WTC11 (cell line): ENCODE measurements at places on chromosomes 1 and 21. TPM values are rescaled to one million over a fixed set of nuclear protein-coding genes. Genes with fewer than 3 reads are reported as not detected.

Gene ST6GALNAC5
- 8.8 to 10.1 TPM (median 9.6 TPM) in 3 replicates for total RNA-seq

DNA sequence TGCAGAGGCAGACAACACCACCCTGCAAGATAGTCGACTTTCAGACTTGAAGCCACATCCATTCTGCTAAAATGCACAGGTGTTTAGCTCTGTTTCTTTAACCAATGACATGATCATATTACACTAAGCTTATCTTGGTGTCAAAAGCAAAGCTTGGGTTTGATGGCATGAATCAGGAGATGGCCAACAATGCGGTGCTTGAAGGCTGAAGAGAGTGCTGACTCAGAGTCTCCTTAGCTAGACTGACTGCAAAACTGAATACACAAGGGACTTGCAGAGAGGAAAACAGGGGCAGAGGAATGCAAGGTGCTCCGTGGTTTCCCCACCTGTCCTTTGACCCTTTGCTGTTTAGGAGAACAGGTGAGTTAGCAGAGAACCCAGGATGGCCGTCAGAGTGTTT is 262.6 kb downstream of the SIPA1L2 start:
- H3K36me3 ChIP-seq = no peaks in the 10 kb centered on the region
- H3K27ac ChIP-seq = no peak overlapping the region; the same call in 1 of the 2 replicates
- no peak for DNase-seq
- H3K4me1 ChIP-seq = peaks cover 14% of the 10 kb centered on the region
- no peak overlapping the region for H3K4me3 ChIP-seq

Gene PM20D1
- 0.23 to 0.37 TPM (median 0.32 TPM) in 3 replicates for total RNA-seq

Gene RNF2
- total RNA-seq = 37.3 to 47.8 TPM (median 45.2 TPM) in 3 replicates

GRCh38 chr1:4447778-4448420 is 206.5 kb upstream of the AJAP1 start:
- no peaks in the 10 kb centered on the region for H3K4me1 ChIP-seq
- peaks cover 6% of the 10 kb centered on the region for H3K27me3 ChIP-seq
- peaks cover 81% of the 10 kb centered on the region for H3K36me3 ChIP-seq
- H3K27ac ChIP-seq = no peak overlapping the region
- no peak overlapping the region for H3K4me3 ChIP-seq
- no peak for DNase-seq

DNA sequence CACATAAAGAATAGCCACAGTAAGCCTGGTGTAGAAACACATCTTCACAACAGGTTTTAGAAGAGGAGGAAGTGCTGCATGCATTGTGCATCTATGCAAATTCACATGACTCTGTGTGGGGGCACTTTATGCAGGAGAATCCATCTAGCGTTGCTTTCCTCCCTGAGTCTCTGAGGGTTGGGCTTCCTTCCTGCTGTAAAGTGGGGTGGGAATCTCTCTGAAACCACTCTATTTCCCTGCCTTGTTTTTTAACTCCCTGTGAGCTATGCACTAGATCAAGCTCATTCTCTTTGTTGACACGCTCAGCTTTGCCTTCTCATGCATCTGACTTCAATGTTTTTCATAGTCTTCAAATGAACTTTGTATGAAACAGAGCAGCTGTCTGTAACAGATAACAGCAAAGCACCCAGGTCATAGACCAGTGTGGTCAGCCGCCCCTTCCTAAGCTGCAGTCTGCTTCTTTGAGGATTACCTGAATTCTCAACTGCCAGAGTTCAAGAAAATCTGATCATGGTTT is 102.7 kb upstream of the DPH5 start:
- DNase-seq = no peak
- peaks cover 14% of the 10 kb centered on the region for H3K4me1 ChIP-seq
- peak overlapping the region; percentile 48 for H3K27ac ChIP-seq
- H3K36me3 ChIP-seq = no peaks in the 10 kb centered on the region

- no peak for DNase-seq
- no peak overlapping the region for H3K27ac ChIP-seq
- no peak overlapping the region for H3K4me3 ChIP-seq
Observed at GRCh38 chr1:106494646-106495045, 561.8 kb upstream of the PRMT6 start.

Gene MR1
- total RNA-seq = 0.28 to 0.64 TPM (median 0.30 TPM) in 3 replicates

Gene FMOD
- total RNA-seq = 0.05 to 0.79 TPM (median 0.14 TPM) in 3 replicates

Gene PRDX1
- total RNA-seq = 1,102 to 1,197 TPM (median 1,130 TPM) in 3 replicates

Gene UBL4B
- 0.11 TPM in 1 of 3 replicates, not detected in the others for total RNA-seq

Gene OR10K1
- not detected in 3 replicates for total RNA-seq

DNA sequence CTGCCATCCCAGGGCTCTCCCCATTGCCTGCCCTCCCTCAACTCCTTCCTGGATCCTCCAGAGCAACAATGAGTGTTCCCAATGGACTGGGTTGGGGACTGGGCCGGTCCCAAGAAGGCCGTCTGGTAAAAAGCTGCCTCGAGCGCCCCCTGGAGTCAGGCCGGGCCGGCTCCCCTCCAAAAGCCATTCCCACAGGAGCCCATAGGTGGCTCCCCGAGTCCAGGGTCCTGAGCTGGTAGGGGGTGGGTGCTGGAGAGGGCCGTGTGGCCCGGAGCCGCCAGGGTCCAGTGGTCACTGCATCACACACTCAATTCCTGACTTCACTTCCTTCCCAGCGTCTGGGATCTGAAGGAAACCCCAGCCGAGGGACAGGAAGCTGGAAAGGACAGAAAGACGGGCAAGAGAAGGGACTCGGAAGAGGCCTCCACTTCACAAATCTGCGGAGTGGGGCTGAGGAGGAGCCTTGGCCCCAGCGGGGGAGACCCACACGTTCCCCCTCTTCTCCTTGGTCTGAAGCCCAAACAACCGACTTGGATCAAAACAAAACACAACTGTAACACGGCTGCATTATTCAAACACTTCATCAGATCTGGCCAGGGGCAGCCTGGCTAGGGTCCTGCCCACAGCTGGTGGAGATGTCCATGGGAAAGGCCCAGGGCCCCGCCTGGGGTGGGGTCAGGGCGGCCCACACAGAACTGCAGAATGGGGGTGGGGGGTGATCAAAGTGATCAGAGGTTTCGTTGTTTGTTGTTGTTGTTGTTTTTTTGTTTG is 10.9 kb upstream of the ALDH4A1 start:
- H3K27ac ChIP-seq = no peak overlapping the region
- peaks cover 5% of the 10 kb centered on the region for H3K4me1 ChIP-seq
- H3K36me3 ChIP-seq = no peaks in the 10 kb centered on the region; the same call in 1 of the 2 replicates
- no peaks in the 10 kb centered on the region for H3K27me3 ChIP-seq
- peak; percentile 94 for DNase-seq

Gene OXCT2
- total RNA-seq = 1.7 to 2.4 TPM (median 2.3 TPM) in 3 replicates

GRCh38 chr1:183968386-183968785 is 69.1 kb downstream of the COLGALT2 start:
- H3K27me3 ChIP-seq = no peaks in the 10 kb centered on the region
- no peaks in the 10 kb centered on the region for H3K36me3 ChIP-seq
- DNase-seq = no peak
- H3K4me3 ChIP-seq = no peak overlapping the region

- H3K27me3 ChIP-seq = no peaks in the 10 kb centered on the region
- H3K36me3 ChIP-seq = peaks cover 5% of the 10 kb centered on the region; the same call in 1 of the 2 replicates
- H3K27ac ChIP-seq = no peak overlapping the region
- H3K4me3 ChIP-seq = no peak overlapping the region
Observed at GRCh38 chr1:95650631-95651030, 416.6 kb downstream of the RWDD3 start.

Gene LCE1B
- total RNA-seq = not detected in 3 replicates

- DNase-seq = no peak
- peaks cover 6% of the 10 kb centered on the region for H3K36me3 ChIP-seq
- no peak overlapping the region for H3K27ac ChIP-seq
- H3K27me3 ChIP-seq = peaks cover 44% of the 10 kb centered on the region
- H3K4me1 ChIP-seq = peaks cover 17% of the 10 kb centered on the region
Observed at GRCh38 chr21:37074197-37074510, 1.1 kb downstream of the TTC3 start.

DNA sequence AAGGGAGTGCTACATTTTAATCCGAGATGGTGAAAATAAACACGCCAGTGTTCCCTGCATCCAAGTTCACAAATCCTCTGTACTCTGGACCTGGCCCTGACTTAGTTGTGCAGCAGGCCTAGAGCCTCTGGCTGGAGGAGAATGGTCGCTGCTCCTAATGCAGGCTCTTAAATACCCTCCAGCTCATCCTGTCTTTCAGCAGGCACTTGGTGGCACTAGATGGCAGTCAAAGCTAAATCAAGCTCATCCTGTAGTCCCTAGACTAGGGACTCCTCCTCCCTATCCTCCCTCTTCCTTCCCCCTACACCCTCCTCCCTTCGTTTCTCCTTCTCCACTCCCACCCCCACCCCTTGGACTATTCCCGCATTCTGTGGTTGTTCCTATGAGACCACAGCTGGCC is 41.6 kb upstream of the MTR start:
- H3K36me3 ChIP-seq = no peaks in the 10 kb centered on the region; the same call in 1 of the 2 replicates
- DNase-seq = peak; percentile 30
- no peaks in the 10 kb centered on the region for H3K27me3 ChIP-seq
- no peak overlapping the region for H3K4me3 ChIP-seq
- no peak overlapping the region for H3K27ac ChIP-seq

Gene IVL
- not detected in 3 replicates for total RNA-seq

GRCh38 chr21:28751176-28751575 is 241.5 kb downstream of the LTN1 start:
- H3K4me3 ChIP-seq = no peak overlapping the region
- H3K4me1 ChIP-seq = peaks cover 17% of the 10 kb centered on the region
- DNase-seq = no peak
- H3K36me3 ChIP-seq = no peaks in the 10 kb centered on the region
- no peaks in the 10 kb centered on the region for H3K27me3 ChIP-seq

GRCh38 chr1:8460132-8460544 is 142.2 kb downstream of the SLC45A1 start:
- peak overlapping the region; percentile 46 for H3K4me3 ChIP-seq
- H3K4me1 ChIP-seq = peaks cover 79% of the 10 kb centered on the region
- peak; percentile 24 for DNase-seq
- no peaks in the 10 kb centered on the region for H3K36me3 ChIP-seq
- no peaks in the 10 kb centered on the region for H3K27me3 ChIP-seq

Gene PROK1
- not detected in 3 replicates for total RNA-seq

DNA sequence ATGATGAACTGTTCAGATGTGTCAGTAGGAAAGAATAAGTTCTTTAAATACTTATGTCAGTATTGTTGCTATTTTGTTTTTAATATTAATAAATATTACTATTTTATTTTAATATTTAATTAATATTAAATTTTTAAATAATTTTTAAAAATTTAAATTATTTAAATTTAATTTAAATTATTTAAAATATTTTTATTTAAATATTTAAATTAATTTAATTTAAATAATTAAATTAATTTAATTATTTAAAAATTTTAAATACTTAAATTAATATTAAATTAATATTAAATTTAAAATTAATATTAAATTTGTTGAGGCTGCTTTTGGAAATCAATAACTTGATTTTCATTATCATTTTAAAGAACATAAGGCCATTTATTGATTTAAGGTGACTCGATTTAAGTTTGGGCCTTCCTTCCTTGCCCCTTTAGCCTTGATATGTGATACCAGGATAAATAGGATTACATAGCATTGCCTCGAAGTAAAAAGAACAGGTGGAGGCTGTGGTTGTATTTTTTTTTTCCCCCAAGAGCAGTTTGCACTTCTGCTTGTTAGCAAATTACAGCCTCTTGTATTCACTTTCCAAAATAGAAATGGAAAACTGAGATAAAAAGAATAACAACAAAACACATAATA is 915.2 kb downstream of the TTLL7 start:
- no peak overlapping the region for H3K27ac ChIP-seq
- peaks cover 23% of the 10 kb centered on the region for H3K4me1 ChIP-seq
- H3K27me3 ChIP-seq = no peaks in the 10 kb centered on the region

Gene KCNT2
- total RNA-seq = 11.6 to 14.2 TPM (median 12.4 TPM) in 3 replicates

Gene IFI16
- total RNA-seq = 2.0 to 3.2 TPM (median 2.9 TPM) in 3 replicates

DNA sequence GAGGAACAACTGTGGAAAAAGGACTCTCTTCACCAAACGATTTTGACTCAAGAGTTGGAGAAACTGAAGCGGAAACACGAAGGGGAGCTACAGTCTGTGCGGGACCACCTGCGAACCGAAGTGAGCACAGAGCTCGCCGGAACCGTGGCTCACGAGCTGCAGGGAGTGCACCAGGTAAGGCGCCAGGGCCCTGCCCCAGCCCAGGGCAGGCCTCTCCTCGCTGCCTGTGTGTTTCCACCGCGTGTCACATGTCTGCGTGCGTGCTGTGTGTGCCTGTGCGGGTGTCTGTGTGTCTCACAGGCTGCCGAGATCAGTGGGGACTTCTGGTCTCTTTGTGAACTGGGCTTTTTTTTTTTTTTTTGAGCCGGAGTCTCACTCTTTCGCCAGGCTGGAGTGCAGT is 43.0 kb downstream of the PCNT start:
- H3K36me3 ChIP-seq = peaks cover 58% of the 10 kb centered on the region
- no peaks in the 10 kb centered on the region for H3K4me1 ChIP-seq
- H3K27ac ChIP-seq = no peak overlapping the region; the same call in 1 of the 2 replicates
- H3K27me3 ChIP-seq = no peaks in the 10 kb centered on the region; the same call in 1 of the 2 replicates

Gene GOLT1A
- 6.5 to 6.7 TPM (median 6.6 TPM) in 3 replicates for total RNA-seq

Gene FCN3
- 0.98 to 1.6 TPM (median 1.3 TPM) in 3 replicates for total RNA-seq

GRCh38 chr1:12287869-12288268 is 58.0 kb downstream of the VPS13D start:
- H3K36me3 ChIP-seq = peaks cover 11% of the 10 kb centered on the region
- H3K27ac ChIP-seq = no peak overlapping the region
- no peak for DNase-seq
- no peaks in the 10 kb centered on the region for H3K27me3 ChIP-seq

GRCh38 chr21:39088831-39089380 is 94.3 kb downstream of the PSMG1 start:
- H3K36me3 ChIP-seq = peaks cover 3% of the 10 kb centered on the region
- DNase-seq = no peak
- no peak overlapping the region for H3K27ac ChIP-seq
- no peaks in the 10 kb centered on the region; the same call in 1 of the 2 replicates for H3K27me3 ChIP-seq
- H3K4me1 ChIP-seq = peaks cover under 1% of the 10 kb centered on the region; the same call in 1 of the 2 replicates

GRCh38 chr1:53715478-53715877 is 23.5 kb downstream of the GLIS1 start:
- no peak overlapping the region for H3K27ac ChIP-seq
- no peaks in the 10 kb centered on the region for H3K36me3 ChIP-seq
- no peak overlapping the region for H3K4me3 ChIP-seq
- no peaks in the 10 kb centered on the region; the same call in 1 of the 2 replicates for H3K4me1 ChIP-seq
- DNase-seq = peak; percentile 79

DNA sequence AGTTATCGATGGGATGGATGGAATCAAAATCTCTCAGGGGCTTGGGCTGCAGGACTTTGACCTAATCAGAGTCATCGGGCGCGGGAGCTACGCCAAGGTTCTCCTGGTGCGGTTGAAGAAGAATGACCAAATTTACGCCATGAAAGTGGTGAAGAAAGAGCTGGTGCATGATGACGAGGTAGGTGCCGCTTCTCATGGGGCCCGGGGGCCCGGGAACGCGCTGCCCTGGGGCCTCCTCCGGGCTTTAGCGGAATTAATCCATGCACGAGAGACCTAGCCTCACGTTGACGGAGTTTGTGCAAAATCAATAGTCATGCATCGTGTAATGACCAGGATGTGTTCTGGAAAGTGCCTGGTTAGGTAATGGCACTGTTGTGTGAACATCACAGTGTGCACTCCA is 43.8 kb downstream of the FAAP20 start:
- no peak for DNase-seq
- no peaks in the 10 kb centered on the region for H3K4me1 ChIP-seq
- no peak overlapping the region for H3K4me3 ChIP-seq
- no peak overlapping the region for H3K27ac ChIP-seq

- no peaks in the 10 kb centered on the region for H3K36me3 ChIP-seq
- no peak overlapping the region for H3K27ac ChIP-seq
- no peak overlapping the region for H3K4me3 ChIP-seq
- DNase-seq = no peak
- H3K4me1 ChIP-seq = no peaks in the 10 kb centered on the region
Observed at GRCh38 chr1:170776777-170777176, 112.8 kb downstream of the PRRX1 start.

Gene SMPDL3B
- 25.9 to 31.6 TPM (median 26.5 TPM) in 3 replicates for total RNA-seq

GRCh38 chr1:24849672-24850295 is 80.3 kb downstream of the RUNX3 start:
- H3K27ac ChIP-seq = no peak overlapping the region
- DNase-seq = no peak
- no peaks in the 10 kb centered on the region for H3K36me3 ChIP-seq
- peak overlapping the region; percentile 67 for H3K4me3 ChIP-seq

Gene RSPO1
- total RNA-seq = 0.11 to 0.16 TPM (median 0.13 TPM) in 3 replicates
